Tibial artery (tissue), 4 donors: ENCODE measurements at places on chromosomes 6 and 20.

- DNase-seq: no peak
These were observed 16.9 kb upstream of the MLIP start for GRCh38 chr6:54094293-54094692.

DNA sequence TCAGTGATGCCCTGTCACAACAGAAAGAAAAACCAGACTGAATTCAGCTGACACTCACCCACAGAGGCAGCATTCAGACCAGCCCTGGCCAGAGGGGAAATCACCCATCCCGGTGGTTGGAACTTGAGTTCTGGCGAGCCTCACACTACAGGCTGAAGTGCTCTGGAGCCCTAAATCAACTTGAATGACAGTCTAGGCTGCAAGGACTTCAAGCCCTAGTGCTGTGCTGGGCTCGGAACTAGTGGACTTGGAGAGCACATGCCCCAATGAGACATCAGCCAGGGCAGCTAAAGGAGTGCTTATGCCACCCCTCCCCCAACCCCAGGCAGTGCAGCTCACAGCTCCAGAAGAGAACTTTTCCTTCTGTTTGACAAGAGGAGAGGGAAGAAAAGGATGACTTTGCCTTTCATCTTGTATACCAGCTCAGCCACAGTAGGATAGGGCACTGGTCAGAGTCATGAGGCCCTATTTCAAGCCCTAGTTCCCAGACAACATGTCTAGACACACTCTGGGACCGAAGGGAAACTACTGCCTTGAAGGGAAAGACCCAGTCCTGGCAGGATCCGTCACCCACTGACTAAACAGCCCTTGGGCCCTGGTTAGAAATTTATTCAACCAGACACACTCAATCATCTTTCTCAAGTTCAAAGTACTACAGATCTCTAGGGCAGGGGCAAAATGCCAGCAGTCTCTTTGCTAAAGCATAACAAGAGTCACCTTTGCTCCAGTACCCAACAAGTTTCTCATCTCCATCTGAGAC lies 43.2 kb upstream of the PNRC1 start:
- DNase-seq: no peak

- DNase-seq: no peak
These were observed 27.2 kb downstream of the PNPLA1 start for GRCh38 chr6:36297051-36297450.

DNA sequence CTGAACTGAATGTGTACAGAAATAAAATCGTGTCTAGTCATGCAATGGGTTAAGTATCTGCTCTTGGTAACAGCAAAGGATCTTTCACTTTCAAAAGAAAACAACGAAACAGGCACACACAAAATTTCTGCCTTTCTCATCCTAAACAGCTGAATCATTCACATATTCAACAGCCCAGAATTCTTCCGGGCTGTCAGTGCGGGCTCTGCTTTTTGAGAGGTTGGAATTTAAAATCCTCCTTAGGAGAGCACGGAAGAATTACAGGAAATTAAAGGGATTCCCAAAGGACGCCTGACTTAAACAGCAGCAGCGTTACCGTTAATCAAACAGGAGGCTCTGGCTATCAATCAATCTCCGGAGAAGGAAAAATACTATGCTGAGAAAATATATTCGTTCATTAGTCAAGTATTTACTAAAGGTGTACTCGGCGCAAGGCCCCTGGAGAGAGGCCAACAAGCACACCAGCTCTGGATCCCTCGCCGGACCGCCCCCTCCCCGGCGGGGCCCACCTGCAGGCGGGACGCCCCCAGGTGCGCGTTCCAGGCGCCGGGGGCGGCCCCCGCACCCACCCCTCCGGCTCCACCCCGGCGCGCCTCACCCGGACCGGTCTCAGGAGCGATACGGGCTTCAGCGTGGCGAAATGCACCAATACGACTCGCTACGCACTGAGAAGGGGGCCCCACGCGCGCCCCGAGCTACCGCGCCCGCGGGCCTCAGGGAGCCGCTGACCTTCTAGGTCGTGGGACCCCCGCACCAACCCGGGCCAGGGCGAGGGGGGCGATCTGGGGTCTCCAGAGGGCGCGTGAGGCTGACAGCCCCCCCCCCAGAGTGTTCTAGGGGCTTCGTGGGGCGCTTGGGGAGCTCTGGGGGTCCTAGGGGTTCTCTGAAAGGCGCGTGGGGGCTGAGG lies 1.0 kb downstream of the NAPB start:
- DNase-seq: peak; percentile 76

DNA sequence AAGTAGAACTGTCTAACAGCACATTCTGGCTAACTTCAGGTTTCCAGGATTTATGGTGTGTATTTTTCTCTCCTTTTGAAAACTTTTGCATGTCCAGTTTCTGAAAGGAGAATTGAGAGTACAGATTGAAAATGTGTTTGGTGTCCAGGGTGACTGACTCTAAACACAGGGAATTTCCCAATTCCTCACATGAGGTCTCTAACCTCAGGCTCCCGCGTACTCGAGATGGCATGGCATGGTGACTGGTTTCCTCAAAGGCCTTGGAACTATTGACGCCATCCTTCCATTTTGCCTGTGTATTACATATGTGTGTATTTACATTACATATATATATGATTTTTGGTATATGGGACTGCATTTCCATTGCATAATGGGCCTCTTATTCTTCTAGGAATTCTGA lies 52.5 kb downstream of the PRND start:
- no peak for DNase-seq

- no peak for DNase-seq
These were observed 225.9 kb upstream of the CITED2 start for GRCh38 chr6:139600343-139600742.

GRCh38 chr6:31664790-31665500 lies at the start of gene GPANK1:
GPANK1 (minus strand) TSS chr6:31664997; CDS start chr6:31664478, 519 bp downstream.
- DNase-seq: peak; percentile 97

DNA sequence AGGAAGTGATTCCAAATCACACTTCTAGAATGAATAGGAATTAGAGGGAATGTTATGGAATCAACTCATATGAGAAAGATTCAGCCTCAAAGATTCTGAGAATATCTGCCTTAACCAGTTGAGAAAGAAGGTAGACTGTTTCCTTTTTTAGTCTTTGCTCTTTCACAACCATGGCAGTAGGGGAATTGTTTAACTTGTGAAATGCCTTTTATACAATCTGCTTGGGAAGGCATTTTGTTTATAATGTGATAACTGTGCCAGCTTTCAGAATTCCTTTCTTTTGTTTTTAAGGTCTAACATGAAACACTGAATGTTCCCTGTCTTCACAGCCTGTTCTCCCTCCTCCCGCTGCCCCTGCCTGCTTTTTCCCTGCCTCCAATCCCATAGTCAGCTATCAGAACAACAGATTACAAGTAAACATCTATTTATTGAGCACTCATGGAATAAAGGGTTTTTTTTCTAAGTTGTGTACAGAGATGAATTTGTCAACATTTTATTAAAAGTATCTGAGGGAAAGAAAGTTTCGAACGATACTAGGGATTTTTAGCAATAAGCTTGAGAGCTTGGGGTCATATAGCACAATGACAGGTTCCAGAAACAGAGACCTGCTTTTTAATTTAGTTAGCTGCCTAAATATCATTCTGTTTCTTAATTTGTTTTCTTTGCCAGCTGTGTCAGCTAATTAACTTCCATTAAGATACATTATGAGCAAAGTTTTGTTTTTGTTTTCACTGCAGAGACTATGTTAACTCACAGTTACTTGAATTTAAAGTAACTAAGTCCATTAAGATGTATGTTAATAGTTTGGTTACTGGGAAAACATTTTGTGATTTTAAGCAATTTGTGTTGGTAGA lies 28.3 kb upstream of the FBXO30 start:
- DNase-seq: no peak

DNA sequence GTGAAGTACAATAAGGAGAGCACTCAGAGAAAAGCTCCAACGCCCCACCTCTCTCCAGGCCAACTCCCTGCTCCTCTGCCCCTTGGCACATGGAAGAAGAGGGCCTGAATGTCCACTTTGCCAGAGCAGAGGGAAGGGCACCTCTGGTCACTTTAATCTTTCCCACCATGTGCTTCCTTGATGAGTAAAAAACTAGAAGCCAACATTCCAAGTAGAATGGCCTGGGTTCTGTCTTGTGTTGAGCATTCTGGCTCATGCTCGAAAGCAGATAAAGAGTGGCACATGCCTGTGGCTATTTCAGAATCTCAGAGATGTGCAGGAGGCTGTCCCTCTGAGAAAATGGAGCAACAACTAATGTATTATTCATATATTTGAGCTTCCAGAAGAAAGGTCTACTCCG lies 177.4 kb upstream of the PLN start:
- no peak for DNase-seq

DNA sequence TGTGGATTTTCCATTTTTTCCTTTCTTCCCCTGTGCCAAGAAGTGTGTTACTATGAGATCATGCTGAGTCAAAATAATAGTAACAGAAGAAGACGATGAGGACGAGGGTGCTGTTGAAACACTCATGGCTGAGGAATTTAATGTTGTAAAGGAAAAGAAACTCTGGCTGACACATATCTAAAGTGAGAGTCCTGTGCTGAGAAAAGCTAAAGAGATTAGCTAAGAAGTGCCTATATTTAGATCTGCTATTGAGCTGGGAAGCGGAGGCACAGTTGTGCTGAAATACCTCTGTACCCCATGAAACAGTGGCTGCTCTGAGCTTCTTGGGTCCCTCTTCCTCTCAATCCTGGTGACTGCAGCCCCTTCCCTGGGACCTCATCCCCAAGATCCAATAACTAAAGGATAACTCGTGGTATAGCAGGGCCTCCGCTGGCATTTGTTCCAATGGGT lies 1.1 kb upstream of the SYTL3 start:
- peak; percentile 47 for DNase-seq

GRCh38 chr6:24072038-24072746 lies 53.8 kb upstream of the NRSN1 start:
- DNase-seq: no peak

- no peak for DNase-seq
These were observed 51.3 kb downstream of the CD109 start for GRCh38 chr6:73747289-73747688.
